ENCODE measurements at places on chromosomes 13 and 19.

GRCh38 chr13:21395953-21396352 lies 63.1 kb downstream of the ZDHHC20 start:
- DNase-seq = no peak

DNA sequence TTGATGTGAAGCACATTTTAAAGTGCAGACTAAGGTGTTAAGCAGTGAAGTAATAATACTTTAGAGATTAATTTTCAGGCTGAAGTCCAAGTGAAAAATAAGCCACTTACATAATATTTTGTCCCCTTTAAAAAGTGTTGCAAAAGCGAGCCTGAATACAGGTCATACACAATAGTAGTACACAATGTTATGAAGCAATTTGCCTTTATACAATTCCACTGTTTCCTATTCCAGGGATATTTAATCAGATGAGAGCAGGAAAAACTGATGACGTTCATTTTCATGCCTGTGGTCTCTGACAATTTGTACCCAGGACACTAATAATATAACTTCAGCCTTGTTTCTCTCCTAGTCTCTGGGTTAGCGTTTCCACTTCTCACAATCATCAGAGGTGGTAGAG lies 916.7 kb downstream of the PCDH9 start:
- DNase-seq = no peak

DNA sequence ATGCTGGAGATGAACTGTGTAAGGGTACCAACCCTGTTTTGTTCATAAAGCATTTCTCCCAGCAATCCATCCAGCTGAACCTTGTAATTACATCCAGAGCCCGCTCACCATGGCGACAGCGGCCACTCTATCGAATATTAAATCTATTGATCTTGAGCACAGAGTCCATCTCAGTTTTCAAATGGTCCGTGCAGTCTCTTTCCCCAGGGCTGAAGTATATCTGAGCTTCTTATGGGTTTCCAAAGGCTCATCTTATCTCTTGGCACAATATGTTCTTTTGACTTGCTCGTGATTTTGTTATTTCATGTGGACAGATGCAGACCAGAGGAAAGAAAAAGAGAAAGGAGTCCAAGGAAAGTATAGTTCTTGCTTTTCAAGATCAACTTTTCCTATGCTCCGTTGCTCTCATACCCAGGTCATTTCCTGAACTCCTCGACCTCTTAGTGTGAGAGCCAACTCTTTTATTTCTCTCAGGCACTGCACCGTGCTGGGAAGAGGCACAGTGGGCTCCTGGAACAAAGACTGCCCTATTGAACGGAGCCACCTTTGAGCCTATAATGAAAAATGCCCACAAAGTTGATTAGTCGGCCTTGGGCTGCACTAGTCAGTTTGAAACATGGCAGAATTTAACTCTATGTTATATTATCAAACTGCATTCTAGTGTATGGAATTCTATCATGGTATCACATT lies 66.7 kb downstream of the RFC3 start:
- no peak for DNase-seq

GRCh38 chr13:85528491-85529217 lies 270.6 kb downstream of the SLITRK6 start:
- DNase-seq = no peak

GRCh38 chr13:26707122-26708006 lies 53.2 kb downstream of the GPR12 start:
- DNase-seq = no peak

DNA sequence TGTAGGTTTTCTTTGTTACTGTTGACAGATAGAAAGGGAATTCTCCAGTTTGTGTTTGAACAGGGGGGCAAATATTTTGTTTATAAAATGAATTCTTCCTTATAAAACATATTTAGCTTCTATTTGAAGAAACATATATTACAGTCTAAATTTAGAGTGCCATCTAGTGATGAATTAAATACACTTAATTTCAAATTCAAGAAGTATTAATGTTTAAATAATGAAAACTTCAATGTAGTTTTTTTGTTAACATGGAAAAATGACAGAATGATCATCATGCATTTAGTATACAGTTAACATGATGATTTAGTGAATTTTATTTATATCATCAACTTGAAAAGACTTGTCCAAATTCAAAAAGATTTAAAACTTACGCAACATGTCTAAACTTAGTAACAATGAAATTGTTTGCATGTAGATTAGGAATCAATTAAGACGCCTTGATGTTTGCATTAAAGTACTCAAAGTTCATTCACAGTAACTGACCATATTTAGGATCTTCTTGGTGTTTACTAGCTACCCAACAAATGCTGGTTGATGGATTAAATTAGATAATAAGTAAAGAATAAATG lies 765.9 kb upstream of the SLITRK1 start:
- DNase-seq = no peak

DNA sequence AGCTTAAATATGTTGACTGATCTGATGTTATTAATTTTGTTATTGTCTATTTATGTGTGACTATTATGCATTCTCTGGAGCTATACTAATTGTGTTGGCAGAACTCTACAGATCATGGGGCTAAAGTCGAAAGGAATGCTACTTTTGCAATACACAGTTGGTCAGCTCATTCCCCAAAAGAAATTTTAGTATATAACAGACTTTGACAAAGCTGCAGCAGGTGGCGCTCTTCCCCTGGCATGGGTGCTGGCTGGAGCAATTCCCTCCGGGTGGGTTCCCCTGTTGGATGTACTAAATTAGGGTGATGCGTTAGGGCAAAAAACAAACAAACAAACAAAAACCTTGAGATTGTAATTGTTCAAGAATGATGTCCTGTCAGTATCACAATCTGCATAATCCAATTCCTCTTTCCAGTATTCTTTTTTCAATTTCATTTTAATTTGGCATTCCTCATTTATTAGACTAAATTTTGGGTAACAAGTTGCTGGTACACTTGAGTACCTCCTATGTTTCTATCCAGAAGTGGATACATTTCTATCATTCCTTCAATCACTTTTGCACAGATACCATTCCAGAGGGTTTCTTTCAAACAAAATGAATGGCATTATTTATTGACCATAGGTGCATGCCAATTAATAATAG lies 322.8 kb upstream of the EDNRB start:
- no peak for DNase-seq

- no peak for DNase-seq
Measured at GRCh38 chr13:50711996-50712395, 131.5 kb downstream of the DLEU7 start.

GRCh38 chr13:24921003-24921402 lies 157.0 kb downstream of the RNF17 start:
- DNase-seq = no peak

GRCh38 chr13:63085851-63086250 lies 1670.2 kb upstream of the PCDH20 start:
- DNase-seq = no peak

DNA sequence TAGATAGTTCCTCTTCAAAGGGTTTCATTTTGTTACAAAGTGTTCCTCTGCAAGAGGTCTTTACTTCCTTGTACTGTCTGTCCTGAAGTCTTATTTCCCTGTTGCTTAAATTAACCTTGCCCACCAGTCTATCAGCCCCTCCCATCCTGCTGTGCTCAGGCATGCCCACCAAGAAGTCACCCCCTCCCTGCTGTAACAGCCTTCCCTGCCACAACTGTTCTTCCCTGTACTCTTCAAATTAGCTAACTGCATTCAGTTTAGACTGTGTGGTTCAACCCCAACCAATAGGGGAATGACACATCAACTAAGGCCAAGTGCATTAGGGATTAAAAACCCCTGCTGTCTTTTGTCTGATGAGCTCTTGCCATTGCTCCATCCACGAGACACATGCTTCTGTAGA lies 34.4 kb upstream of the ZNF562 start:
- DNase-seq = no peak

DNA sequence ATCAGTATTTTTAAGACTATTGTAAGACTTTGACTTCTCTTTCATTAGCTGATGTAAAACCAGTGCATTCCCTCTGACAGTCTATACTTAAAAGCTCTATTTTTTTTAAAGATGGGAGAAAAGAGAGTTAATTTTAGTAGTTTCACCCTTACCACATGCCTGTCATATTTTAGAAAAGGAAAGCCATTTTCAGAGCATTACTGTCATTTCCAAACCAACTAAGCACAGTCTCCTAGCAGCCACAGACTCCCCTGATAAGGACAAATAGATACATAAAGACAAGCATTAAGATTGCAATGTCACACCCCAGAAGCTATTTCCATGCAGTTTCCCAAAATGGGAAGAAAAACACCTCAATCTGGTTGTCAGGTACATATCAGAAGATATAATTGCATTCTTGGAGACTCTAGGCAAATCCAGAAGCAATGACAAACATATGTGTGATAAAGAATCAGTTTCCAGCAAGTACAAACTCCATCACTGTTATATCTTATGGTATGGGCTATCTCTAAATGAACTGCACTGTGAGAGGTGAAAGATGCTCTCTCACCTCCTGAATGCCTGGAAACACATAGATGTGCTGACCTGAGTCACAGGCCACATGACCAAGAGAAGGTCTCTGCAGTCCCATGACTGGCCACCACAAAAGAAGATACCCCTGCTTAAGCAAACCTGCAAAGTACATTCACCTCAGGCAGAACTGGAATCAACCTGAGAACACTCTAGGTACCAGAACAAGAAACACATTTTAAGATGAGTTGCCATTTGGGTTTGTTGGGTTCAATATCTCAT lies 303.3 kb downstream of the POU4F1 start:
- no peak for DNase-seq

GRCh38 chr19:56134654-56134921 lies 6.5 kb upstream of the ZNF444 start:
- DNase-seq = no peak

DNA sequence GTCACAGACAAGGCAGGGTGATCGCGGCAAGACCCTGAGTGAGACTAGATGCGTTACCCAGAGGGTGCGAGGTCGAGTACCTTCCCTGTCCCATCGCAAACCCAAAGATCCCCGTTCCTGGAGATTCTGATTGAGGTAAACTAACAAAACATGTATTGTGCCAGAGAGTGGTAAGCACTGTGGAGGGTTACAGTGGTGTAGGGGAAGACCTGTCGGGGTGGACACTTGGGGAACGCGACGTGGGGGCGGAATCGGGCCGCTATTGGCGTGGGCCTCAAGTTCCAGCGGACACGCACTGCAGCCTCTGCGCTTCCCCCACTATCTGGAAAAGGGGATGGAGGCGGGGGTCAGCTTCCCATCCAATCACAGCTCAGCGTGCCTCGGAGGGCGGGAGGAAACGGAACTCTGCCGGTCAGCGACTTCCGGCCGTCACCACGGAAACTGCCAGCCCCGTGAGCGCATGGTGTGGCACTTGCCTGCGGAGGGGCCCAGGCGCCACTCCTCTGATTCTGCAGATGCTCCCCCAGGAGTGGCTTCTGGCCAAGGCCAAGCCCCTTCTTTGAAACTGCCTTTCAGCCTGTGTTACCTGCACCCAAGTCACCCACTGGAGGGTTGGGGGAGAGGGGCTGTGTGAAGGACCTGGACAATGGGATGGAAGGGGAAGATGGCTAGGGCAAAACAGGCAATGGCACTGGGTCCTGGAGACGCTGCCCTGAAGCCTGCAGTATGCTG lies 1.0 kb upstream of the UBE2M start:
- DNase-seq = no peak

GRCh38 chr19:11257846-11258380 lies 4.4 kb downstream of the DOCK6 start:
- DNase-seq = no peak

DNA sequence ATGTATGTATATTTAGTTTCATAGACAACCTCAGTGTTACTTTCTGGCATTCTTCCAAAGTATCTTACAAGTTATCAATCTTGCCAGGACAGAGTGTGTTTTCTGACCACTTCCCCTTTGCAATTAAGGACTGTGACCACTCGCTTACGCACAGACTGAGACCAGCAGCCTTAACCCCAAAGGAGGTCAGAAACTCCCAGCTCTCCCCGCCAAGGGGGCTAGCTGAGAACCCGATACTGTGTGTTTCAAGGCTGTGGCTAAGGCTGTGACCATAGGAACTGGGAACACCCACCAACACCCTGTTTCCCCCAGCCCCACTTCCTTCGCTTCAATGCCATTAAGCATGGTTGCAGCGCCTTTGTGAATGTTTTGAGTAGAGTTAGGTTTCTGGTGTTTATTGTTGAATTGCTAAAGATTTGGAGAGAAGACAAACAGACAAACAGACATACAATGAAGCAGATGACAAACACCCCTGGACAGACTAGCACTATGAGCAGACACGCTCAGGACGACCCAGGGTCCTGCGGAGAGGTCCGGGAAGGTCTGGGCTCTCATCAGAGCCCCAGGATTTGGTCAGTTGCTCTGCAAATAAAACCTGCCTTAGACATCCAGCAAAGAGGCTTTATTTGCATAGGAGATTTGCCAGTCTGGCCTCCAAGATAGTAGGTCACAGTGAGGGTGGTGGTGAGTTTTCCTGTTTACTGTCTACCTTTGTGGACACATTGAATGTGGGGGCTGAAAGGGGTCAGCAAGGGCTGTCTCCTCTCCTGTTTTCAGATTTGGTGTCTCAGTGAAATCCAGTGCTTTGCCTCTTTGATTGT lies 25.0 kb upstream of the TNFSF11 start:
- no peak for DNase-seq

- DNase-seq = no peak
Measured at GRCh38 chr13:33188093-33188882, 97.3 kb downstream of the STARD13 start.

DNA sequence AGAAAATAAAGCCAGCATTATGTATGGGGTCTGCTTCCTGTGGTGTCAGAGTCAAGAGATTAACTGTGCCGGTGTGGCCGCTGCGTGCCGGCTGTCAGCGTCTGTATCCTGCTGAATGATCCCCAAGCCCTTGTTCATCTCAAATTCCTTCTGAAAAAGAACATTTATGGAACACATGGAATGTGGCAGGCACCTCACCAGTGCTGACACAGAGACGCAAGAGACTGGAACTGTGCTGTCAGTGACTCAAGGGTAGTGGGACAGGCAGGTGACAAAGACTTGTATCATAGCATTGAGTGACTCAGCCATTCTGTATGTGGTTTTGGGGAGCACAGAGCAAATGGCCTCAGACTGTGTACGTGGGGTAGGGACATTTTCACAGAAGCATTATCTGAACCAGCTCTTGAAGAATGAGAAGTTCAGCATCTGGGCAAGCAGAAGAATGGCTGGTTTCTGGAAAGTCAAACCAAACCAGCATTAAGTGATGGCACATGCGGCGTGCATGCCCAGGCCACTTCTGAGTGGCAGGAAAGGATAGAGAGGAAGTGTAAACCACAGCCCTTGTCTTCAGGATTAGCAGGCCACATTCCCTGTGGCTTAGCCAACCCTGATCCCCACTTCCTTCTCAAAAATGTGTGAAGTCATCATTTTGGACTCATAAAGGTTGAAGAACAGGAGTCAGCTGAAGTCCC lies 54.0 kb upstream of the IRS2 start:
- DNase-seq = no peak

- DNase-seq = no peak
Measured at GRCh38 chr19:35990771-35991730, 3.9 kb upstream of the SDHAF1 start.

GRCh38 chr13:80454245-80454644 lies 113.3 kb upstream of the SPRY2 start:
- DNase-seq = no peak

DNA sequence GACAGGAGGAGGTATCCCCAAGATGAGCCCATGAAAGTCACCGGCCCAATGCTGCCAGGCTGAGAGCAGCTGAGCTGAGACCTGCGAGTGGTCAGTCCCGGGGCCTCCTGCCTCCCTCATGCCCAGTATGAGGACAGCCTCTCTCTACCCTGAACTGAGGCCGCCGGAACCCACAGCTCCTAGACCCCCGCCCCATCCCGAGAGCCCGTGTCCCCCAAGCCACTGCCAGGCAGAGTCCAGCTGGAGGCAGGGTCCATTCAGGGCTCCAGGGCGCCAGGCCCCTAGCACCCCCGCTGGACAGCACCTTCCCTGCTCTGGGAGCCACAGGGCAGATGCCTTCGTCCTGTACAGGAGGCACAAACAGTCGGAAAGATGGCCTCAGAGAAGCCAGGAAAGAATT lies 38.7 kb downstream of the MLLT1 start:
- no peak for DNase-seq

All from stimulated activated CD4-positive, alpha-beta T cell treated with anti-CD3 and anti-CD28 coated beads, Interleukin-15, amount 100 ng/mL, for 1 hour (primary cell).